Occipital lobe (tissue), 3 donors: ENCODE measurements at places on chromosomes 3 and 15.

- DNase-seq, result no peak
These were observed 35.6 kb downstream of the USP3 start for GRCh38 chr15:63539998-63540397.

- DNase-seq, result peak; percentile 81
These were observed at the start of gene DBR1 for GRCh38 chr3:138174421-138175131. Gene DBR1, minus strand, starts transcription at chr3:138174921. Its CDS starts 126 bp downstream, at chr3:138174795.

DNA sequence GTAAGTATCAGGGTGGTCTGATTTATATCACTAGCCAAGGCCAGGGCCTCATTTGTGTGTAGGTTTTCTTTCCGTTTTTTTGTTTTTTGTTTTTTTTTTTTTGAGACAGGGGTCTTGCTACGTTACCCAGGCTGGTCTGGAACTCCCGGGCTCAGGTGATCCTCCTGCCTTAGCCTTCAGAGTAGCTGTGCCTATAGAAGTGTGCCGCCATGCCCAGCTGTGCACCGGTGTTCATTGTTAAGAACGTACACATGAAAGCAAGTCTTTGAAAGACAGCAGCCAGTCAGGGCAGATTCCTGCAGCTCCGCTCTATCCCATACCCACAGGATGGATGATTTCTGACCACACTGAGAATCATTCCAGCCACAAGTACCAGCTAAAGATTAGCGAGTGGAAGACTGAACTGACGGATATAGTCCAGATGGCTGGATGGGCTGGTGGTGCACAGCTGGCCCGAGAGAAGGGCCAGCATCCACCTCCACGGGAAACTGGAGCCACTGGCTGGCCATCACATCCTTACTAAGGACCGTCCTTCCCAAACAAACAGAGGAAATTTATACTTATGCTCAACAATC, 95.4 kb downstream of the PCSK6 start:
- DNase-seq, result no peak

GRCh38 chr3:190384309-190384756, 3.6 kb upstream of the CLDN16 start:
- no peak for DNase-seq

DNA sequence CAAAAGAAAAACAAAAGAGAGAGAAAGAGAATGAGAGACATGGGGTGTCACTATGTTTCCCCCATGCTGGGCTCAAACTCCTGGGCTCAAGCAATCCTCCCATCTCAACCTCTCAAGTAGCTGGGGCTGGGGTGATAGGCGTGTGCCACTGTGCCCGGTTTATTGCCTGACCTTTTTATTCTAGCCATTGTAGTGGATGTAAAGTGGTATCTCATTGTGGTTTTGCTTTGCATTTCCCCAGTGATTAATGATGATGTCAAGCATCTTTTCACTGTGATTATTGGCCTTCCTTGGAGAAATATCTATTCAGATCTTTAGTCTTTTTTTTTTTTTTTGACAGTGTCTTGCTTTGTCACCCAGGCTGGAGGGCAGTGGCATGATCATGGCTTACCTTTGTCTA, 37.7 kb upstream of the GK5 start:
- no peak for DNase-seq

GRCh38 chr3:12994357-12994606, 78.9 kb downstream of the IQSEC1 start:
- no peak for DNase-seq

DNA sequence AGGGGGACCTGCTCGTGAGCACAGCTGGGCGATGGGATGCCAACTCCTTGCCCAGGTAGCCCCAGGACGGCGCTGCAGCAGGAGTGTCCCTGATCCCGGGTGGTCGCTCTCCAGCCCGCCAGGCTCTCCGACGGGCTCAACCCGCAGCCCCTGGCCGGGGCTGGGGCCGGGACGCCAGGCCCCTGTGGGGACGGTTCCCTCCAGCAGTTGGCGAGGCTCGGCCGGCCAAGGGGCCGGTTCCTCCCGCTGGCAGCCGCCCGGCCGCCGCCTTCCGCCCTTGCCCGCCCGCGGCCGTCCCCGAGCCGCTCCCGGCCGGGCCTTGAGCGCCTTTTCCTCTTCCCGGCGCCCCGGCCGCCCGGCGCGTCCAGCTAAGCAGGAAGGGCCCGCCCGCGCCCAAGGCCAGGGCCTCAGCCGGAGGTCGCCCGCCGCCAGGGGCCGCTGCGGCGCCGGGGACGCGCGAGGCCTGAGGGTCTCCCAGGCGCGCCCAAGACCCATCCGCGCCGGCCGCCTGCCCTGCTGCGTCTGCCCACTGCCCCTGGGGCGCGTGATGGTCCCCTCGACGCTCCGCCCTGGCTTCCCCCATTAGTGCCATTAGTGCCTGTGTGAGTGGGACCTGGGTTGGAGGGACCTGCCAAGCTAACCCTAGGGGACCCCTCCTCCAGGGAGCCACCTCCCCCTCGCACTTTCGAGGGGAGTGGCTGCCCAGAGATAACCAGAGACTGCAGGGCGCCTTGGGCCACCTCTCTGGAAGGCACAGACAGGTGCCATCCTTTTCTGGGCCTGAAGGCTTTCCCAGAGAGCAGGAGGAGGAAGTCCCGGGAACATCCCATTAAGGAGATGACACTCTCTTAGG, 106.4 kb downstream of the FBLN2 start:
- DNase-seq, result no peak
